Hematopoietic multipotent progenitor cell treated with erythropoietin and hydrocortisone succinate and interleukin-3 and kit ligand, for 6 days (in vitro differentiated cells): ENCODE measurements at places on chromosomes 6 and 20.

DNA sequence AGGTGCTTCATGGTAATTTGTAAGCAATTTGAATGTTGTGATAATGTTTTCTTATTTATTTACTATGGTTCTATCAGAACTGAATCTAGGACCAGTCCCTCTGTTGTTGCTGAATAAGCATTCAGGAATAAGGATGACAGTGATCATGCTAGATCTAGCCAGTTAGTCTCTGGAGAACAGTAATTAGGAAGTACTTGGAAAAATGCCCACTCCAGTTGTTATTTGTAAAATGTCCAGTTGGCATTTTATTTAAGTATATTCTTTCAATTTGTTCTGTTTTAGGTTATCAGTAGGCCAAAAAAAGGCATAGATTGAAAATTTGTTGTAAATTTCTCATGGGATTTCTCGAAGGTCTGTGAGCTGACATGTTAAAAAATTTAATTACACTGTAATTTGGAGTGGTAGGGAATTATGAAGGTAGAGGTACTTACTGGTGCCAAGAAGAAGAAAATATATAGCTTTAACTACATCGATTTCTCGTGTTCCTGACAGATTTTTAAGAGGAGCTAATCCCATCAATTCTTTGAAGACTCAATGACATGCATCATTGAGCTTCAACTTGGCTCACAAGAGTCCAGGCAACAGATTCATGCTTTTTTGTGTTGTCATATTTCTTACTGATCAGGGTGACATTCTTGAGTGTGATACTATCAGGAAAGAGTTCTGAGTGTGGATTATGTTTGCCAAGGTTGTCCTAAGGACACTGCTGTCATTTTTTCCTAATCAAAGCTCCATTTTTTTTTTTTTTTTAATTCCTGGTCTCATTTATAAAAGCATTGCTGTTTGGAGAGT is 177.3 kb downstream of the CARMIL1 start:
- DNase-seq: no peak

DNA sequence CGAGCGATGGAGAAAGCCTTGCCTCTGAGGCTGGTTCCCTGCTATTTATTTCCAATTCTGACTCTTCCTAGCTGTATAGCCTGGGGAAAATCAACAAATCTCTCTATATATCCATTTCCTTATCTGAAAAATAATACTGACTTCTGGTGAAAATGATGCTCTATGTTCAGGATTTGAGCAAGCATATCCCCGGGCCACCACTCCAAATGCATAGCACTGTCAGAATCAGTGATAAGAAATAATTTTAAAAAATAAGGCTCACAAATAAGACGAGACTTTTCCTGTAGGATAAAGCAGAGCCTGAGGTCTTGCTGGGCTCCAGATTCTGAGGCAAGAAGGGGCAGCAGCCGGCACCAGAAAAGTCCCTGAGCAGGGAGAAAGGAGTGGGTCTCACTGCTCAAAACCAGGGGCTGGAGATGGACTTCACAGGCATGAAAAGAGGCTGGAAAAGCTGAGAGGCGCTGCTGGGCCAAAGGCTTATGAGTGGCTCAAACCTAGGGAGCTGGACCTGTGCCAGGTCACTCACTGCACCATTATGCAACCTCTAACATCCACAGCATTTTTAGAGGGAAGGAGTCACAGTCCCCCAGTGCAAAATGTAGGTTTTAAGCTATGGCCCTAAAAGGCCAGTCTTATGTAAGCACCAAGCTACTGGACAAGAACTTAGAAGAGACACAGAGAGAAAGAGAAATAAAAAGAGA is 48.1 kb upstream of the SLC17A4 start:
- peak; percentile 29 for DNase-seq

DNA sequence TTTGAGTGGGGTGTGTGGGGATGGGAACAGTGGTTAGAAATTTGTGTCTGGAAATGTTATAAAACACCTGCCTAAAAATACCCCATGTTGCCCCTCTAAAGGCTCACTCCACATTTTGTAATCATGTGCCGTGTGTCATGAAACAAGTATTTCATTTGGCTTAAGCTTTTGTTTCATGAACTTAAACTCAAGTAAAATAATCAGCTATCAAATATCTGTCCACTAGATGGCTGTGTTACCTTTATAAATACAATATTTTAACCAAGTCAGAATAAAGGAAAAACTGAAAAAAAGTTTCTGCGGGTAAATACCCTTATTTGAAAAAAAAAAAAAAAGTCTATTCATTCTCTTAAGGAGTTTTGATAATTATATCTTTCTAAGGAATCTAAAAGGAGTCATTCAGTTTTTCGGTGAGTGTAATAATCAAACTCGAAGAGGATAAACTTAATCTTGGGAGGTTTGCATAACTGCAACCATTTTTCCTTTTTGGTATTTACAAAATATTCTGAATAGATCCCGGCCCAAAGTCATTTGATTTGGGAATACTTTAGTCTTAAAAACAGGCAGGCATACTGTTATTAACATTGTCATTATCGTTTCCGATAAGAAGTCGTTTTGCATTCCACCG is 29.9 kb upstream of the MTRF1L start:
- peak; percentile 70 for DNase-seq

- peak; percentile 83 for DNase-seq
Observed at GRCh38 chr6:44004625-44005506, 122.4 kb downstream of the MRPL14 start.
